ENCODE measurements at places on chromosomes 2 and 18. TPM values are rescaled to one million over a fixed set of nuclear protein-coding genes. Genes with fewer than 3 reads are reported as not detected.

DNA sequence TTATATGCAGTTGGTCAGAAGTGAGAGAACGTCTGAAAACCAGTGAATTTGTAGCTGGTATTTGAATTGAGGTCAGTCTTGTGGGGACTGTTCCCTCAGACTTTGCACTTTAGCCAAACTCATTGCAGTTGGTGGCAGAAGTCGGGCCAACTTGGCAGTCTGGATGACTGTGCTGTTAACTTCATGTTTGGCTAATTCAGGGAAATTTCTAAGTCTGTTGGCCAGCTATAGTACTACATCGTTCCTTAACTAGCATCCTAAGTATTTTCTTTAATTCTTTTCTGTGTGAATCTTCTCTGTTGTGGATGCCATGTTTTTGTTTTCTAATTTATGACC, 806.8 kb upstream of the GCFC2 start:
- no peak for DNase-seq

GRCh38 chr2:236131073-236131692, 37.0 kb downstream of the GBX2 start:
- no peak for DNase-seq

DNA sequence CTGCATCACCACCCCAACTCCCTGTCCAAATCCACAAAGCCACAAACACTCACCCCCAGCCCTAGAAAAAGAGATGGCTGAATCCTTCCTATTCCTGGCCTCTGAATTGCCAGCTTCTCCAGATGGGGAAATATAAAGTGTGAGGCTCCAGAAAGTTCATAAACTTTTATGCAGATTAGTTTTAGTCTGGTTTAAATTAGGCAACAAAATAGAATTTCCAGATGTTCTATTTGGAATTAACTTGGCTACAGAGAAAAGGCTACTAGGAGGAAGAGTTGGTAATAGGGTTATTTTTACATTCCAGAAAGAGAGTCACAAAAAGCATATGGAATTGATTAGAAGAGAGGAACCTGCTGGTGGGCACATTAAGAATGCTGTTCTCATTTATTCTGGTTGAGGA, 56.0 kb downstream of the EN1 start:
- DNase-seq = no peak

- no peak for DNase-seq
Observed at GRCh38 chr2:55371376-55371775, 48.3 kb downstream of the CCDC88A start.

GRCh38 chr2:120310136-120310535, 35.8 kb upstream of the INHBB start:
- DNase-seq = no peak

GRCh38 chr2:218831378-218831990, at the start of gene PRKAG3:
TSS of gene PRKAG3 (minus strand) at chr2:218831803.
- no peak for DNase-seq

Gene FBXO36
- 7.0 TPM for polyA plus RNA-seq

Gene ABCG5
- polyA plus RNA-seq = 0.50 TPM

GRCh38 chr2:1140389-1141003, 189.8 kb downstream of the SNTG2 start:
- DNase-seq = no peak

- DNase-seq = no peak
Observed at GRCh38 chr2:132670496-132671150, 618 bp upstream of the LYPD1 start.

Gene ALK
- polyA plus RNA-seq = 0.29 TPM

Gene CAVIN2
- polyA plus RNA-seq = 49.2 TPM

DNA sequence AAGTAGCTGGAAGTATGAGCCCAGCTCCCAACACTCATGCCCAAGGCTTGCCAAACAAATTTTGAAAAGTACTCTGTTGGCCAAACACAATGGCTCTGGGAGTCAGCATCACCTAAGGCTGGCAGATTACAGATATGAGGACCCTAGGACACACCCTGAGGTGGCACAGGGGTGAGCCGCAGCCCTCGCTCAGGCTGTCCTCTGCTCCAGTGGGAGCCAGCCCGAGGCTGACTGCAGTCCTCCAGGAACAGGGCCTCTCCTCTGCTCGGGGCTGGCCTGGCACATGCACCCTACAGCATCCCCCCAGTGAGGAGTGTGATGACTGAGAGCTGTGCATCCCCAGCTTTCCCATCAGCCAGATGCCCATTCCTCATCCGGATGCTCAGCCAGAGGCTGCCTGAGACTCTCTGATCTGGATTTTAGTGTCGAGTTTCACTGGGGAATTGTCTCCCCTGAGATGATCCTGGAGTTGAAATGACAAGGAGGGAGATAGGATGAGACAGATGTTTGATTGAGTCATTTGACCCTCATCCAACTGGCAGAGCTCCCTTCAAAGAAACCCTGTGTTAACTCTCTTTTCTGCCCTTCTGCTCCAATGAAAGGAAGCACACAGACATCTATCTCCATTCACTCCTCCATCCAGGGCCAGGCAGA, 269.3 kb upstream of the NCKAP5 start:
- DNase-seq = no peak

GRCh38 chr18:76720683-76721082, 101.7 kb upstream of the ZNF236 start:
- no peak for DNase-seq

DNA sequence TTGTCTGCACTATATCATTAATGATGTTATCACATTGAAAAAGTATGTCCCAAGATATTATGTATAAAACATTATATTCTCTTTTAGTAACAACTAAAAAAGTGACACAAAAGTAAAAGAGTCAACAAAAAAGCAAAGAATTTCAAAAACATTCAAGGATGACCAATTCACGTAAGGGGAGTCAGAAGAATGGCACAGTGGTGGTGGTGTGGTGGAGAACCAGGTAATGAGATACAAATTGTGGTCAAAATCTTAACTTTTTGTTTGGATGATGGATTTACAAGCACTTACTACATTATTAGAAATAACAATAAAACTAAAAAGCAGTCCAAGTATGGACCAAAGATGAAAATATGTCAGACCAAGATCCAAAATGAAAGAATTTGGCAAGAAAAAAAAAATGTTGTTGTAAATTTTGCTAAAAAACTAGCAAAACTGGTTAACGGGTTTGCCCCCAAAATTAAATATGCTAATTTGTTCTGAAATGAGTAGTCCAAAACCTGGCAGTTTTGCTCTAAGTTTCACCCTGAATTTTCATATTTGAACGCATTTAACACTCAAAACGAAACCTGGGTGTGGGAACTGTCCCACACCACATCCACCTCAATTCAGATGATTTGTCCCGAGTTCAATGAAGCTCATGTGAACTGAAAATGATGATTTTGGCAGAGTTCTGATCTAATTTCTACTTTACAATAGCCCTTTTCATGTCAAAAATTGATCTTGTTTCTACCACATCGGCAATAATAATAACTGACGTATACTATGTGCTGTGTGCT, 135.8 kb downstream of the IKZF2 start:
- DNase-seq = no peak

- DNase-seq = no peak
Observed at GRCh38 chr2:126828491-126828890, 70.2 kb upstream of the TEX51 start.

DNA sequence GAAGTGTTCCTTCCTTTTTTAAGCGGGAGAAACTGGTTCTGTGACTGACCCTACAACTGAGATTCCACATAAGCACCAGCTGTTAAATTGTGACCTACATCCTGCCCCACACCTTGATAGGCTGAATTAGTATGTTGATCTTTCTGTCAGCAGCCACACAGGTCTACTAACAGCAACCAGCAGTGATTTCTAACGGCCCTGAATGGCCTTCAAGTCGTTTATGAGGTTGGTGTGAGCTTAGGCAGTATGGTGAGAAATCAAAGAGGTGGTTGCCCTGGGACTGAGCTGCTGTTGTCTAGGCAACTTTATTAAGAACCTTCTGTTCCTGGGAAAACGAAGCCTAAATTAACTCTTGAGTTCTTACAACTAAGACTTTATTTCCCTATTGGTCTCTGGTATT, 197.2 kb upstream of the FSHR start:
- DNase-seq = no peak

DNA sequence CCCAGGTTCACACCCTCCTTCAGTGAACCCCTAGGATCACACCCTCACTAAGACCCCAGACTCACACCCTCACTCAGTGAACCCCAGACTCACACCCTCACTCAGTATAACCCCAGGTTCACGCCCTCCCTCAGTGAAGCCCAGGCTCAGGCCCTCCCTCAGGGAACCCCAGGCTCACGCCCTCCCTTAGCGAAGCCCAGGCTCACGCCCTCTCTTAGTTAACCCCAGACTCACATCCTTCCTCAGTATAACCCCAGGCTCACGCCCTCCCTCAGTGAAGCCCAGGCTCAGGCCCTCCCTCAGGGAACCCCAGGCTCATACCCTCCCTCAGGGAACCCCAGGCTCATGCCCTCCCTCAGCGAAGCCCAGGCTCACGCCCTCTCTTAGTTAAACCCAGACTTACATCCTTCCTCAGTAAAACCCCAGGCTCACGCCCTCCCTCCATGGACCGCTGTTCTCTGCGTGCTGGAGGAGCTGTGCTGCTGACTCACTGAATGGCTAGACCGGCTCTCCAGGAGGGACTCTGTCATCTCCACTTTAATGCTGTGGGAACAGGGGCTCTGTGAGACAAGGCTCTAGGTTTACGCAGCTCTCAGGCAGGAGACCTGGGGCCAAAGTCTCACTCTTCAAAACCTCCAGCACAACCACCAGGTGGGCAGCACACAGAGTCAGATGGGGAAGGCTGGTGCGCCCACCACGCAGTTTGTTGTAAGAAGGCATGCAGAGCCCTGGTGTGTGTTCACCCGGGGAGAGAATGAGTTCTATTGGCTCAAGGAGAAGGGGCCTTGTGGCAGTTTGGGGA, 506.9 kb upstream of the MYT1L start:
- DNase-seq = no peak

- DNase-seq = no peak
Observed at GRCh38 chr2:143529118-143529720, 400.0 kb downstream of the ARHGAP15 start.

GRCh38 chr18:76416911-76417310, 78.1 kb downstream of the ZNF516 start:
- DNase-seq = no peak

DNA sequence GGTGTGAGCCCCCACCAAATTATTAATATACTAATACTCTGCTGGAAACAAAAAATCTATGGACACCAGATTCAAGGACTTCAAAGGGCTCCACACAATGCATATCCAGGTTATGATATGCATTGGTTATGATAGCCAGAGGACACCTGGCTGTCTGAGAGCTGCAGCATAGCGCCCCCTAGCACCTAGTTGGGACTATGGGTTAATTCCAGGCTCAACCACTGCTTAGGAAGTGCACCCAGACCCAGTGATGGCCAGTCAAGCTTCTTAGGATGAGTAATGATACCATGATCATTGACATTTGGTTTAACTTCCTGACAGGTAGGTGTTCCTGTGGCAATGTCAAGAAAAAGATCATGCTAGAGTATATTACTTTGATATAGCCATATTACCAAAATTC, 3.8 kb upstream of the FRZB start:
- DNase-seq = no peak

GRCh38 chr2:39150102-39150562, 29.3 kb upstream of the SOS1 start:
- DNase-seq = no peak

Gene IRS1
- 12.1 TPM for polyA plus RNA-seq

GRCh38 chr2:34102339-34102738, 503.2 kb upstream of the FAM98A start:
- no peak for DNase-seq

Gene ANTXR1
- 86.1 TPM for polyA plus RNA-seq

Gene GRHL1
- polyA plus RNA-seq = 3.7 TPM

Gene SOX11
- 17.2 TPM for polyA plus RNA-seq

DNA sequence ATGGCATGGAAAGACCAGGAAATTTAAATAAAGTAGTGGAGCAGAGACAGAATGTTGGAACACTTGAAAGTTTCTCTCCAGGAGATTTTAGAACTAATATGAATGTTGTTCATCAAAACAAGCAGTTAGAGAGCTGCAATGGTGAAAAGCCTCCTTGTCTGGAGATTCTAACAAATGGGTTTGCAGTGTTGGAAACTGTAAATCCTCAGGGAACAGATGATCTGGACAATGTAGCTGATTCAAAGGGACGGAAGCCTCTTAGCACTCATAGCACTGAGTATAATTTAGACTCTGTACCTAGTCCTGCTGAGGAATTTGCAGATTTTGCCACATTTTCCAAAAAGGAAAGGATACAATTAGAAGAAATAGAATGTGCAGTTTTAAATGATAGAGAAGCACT, 27.7 kb downstream of the AFTPH start:
- no peak for DNase-seq

DNA sequence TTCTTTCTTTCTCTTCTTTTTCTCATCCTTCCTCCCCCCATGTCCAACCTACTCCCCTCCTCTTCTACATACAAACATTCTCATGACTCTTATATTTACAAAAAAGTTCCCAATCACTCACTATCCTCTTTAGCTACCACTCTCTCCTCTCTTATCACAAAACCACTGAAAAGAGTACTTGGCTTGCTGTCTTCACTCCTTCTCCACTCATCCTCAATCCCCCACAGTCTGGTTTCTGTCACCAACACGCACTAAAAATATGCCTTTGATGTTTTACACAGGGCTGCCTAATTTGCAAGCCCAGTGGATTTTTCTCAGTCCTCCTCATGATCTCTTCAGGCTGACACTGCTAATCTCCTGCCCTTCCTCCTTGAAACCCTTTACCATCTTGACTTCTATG, 159.5 kb downstream of the TNS1 start:
- DNase-seq = no peak

DNA sequence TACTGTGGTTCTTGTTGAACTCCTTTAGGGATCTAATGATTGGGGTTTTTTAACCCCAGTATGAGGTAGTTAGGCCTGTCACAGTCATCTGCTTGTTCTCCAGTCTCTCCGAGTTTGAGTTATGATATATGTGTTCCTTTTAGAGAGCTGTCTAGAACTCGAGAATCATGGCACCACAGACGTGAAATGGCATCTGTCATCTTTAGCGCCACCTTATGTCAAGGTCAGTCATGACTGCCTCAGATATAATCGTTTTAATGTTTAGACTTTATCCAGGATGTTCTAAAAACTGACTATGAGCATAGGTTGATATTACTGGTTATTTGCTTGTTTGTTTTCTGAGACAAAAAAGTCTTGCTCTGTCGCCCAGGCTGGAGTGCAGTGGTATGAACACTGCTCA, 112.2 kb downstream of the CEP192 start:
- no peak for DNase-seq

DNA sequence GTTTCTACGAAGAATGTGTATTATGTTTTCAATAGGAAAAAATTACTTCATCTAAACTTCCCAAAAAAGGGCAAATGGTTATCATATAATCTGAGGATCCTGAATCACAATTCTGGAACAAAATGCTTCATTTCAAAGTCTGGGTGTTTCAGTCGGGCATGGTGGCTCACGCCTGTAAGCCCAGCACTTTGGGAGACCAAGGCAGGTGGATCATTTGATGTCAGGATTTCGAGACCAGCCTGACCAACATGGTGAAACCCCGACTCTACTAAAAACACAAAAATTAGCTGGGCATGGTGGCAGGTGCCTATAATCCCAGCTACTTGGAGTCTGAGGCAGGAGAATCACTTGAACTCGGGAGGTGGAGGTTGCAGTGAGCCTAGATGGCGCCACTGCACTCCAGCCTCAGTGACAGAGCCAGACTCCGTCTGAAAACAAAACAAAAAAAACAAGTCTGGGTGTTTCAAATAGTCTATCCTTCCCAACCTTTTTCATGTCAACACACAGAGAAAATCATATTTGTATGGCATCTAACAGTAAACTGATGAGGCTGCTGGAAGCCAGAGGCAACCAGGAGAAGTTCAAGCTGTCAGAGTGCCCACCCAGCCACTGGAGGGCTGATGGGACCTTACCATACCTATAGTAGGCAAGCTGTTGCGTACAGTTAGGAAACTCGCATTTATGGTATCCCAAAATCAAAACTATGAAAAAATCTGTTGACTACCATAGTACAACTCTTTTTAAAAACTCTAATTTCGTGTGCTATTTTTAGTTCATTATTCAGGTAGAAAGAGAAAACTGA, 14.6 kb downstream of the NBAS start:
- no peak for DNase-seq

Data from right renal cortex interstitium (tissue), 3 donors.